Central memory CD4-positive, alpha-beta T cell (primary cell): ENCODE measurements at places on chromosomes 7 and 10.

GRCh38 chr7:135166338-135166990 lies 4.0 kb downstream of the CYREN start:
- DNase-seq: no peak

DNA sequence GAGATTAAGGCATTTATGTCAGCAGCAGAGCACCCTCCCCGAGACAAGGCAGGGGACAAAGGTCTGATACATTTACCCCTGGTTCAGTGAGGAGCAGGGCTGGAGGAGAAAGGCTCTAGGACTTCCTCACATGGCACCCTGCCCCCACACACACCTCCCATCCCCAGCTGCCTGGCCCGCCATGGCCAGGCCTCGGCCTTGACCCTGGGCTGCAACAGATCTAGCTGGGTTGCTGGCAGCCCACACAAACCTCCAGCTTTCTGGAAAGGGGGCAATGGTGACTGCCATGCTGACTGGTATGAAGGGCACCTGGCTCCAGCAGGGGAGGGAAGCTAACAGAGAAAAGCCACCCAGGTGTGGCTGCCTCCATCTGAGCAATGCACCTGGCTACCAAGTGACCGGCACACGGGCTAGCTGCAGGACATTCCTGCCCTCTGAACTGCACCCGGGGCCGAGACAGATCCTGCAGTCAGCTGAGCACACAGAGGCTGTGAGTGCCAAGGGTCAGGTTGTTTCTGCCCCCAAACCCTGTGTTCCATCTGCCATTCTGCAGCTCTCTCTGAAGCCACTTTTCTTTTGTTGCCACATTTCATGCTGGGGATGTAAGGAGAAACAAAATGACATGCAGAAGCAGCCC lies 85.8 kb upstream of the LRRC18 start:
- no peak for DNase-seq

- DNase-seq: no peak
These were observed 527.4 kb downstream of the PTPRN2 start for GRCh38 chr7:158060216-158060615.

- no peak for DNase-seq
These were observed 14.4 kb upstream of the GSTK1 start for GRCh38 chr7:143248761-143249354.

DNA sequence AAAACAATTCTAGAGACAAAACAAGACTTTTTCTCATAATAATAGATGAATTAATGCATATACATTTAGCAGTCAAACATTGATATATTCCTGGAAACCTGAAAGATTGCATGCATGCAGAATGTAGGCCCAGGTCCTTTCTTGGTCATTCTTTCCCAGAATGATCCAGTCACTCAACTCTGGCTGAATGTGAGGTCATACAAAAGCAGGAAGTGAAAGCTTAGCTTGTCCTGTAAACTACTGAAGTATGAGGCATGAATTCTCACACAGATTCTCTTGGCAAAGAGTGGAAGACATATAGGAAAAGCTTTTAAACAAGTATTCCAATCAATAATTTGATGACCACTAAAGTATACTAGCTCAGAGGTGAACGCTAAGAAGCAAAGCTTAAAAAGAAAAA lies 253.9 kb downstream of the PPP1R3A start:
- DNase-seq: no peak
